COR-L47 (cell line): ENCODE measurements at places on chromosomes 3 and 15.

DNA sequence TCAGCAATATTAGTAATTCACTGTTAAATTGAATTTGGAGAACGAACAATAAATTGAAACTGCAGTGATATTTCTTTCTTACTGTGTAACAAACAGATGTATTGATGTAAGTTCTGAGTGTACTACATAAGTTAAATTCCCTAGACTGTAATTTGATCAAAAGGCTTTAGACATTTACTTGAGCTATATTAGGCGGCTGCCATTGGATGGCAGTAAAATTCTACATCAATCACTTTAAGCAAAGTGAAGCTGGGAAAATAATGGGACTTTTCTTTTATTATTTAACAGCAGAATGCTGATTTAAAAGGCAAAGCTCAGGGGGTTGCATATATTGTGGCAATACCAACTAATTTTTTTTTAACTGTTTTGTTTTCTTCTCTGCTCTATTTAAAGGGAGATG is 212.6 kb upstream of the PLSCR5 start:
- peak; percentile 43 for DNase-seq

- DNase-seq, result no peak
These were observed 75.3 kb downstream of the TMEM108 start for GRCh38 chr3:133113526-133113925.

GRCh38 chr15:66982816-66983215 is 82.6 kb upstream of the SMAD3 start:
- no peak for DNase-seq

DNA sequence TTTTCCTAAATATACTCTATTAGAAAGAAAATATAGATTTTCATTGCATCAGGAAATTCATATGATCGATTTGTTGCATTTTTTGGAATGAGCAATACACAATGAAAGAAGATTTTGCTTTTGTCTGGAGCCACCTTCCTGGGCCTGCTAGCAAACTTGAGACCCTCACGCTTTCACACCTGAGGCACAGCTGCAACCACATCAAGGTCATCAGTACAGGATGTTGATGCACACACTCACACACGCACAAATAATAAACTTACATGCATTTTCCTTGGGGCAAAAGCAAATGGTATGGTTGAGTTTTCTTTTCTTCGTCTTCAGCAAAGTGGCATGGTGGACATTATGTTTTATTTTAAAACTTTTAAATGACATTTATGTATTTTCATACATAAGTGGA is 64.8 kb upstream of the SATB1 start:
- DNase-seq, result no peak

GRCh38 chr15:96521386-96521785 is 190.9 kb downstream of the NR2F2 start:
- no peak for DNase-seq

DNA sequence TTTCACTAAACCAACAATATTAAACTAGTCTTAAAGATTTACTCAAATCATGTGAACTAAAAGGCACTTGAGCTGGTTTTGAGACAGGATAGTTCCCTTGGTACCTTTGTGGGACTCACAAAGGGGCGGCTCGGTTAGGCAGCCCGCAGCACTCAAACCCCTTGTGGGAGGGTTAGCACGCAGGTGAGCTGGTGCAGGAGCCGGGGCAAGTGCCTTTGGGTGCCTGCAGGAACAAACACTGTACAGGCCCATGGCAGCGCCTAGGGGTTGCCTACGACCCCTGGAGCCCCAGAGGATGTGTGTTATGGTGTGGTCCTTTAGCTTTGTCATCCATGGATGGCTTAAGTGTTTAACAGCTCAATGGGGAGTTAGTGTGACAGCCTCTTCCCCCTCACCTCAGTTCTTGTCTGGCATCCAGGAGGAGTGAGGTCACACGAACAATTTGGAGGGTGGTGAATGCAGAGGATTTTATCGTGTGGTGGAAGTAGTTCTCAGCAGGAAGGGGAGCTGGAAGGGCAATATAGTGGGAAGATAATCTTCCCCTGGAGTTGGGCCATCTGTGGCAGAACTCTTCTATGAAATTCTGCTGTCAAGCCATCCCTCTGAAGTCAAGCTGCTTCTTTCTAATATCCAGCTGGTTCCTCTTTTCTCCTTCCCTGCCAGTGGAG is 470.9 kb downstream of the RBMS3 start:
- DNase-seq, result no peak

DNA sequence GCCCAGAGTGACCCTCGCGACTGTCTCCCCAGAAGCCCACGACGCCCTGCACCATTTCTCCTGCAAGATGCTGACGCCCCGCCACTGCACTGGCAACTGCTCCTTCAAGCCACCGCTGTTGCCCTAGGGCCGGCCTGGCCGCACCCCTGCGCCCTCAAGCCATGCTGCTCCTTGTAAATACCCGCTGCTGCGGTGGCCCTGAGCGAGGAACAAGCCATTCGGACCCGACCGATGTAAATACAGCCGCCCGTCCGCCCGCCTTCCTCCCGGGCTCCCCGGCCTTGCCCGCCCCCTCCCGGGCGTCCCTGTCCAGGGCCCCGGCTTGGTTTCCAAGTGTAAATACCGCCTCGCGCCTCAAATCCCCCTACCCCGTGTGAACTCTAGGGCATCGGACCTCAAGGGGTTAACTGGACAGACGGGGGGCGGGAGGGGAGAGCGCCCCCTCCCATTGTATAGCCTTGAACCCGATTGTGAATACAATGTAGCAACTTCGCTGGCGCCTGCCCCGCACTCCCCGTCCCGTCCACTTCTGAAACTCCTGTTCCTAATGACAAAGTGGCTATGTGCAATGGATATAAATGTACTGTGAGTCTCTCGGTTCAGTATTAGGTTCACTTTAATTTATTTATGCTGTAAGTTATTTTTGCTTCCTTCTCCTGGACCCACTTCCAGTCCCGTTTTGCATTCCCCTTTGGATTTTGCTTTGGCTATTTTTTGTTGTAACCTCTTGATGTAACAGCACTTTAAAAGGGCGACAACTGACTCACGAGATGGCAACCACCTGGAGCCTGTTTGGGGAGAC is 5.9 kb downstream of the RNU6-1 start:
- peak; percentile 50 for DNase-seq

DNA sequence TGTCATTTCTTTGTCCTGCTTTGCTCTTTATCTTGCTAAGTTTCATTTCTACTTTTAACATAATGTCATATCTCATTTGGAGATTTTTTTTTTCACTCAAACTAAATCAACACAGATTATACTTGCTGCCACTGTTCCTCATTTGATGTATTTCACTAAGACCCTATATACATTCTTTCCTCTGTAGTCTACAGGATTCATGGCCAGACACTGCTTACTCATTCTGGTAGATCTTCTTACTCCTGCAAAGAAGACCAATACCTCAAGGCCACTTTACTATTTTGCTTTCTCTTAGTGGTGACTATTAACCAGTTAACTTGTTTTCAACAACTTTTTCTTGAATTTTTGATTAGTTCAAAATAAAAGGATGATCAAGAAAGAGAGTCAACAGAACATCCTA is 26.6 kb downstream of the SLC24A5 start:
- no peak for DNase-seq

DNA sequence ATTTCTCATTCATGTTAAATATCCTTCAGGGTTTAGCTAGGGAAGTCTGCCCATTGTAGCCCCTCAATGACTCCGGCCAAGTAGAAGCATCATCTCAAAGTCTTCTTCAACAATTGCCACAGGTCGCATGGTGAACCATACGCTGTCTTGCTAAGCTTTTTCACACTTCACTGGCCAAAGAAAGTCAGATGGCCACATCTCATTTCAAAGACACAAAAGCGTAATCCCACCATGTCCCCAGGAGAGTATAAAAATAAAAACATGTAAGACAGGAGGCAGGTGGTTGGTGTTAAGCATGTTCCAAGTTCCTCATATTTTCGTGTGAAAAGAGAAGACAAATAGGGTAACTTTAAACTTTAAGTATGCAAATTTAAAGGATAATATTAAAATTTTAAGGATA is 147.4 kb downstream of the ERC2 start:
- no peak for DNase-seq

GRCh38 chr15:86615411-86615810 is 535.7 kb downstream of the AGBL1 start:
- DNase-seq, result no peak

DNA sequence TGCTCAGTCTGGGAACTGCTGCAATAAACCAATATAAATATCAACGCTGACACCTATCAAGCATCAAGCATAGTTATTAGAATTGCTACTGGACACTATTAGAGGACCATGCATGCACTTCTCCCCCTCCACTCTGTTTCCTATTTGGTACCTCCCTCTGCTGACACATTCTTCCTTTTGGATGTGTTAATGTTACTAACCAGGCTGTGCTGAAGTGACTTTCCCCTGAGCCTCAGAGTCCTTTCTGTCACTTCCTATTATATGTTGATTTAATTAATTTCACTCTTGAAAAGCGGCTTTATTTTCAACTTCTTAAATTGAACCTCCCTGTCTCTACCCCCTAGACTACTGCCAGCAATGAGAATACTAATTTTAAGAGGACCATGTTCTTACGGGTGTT is 379.1 kb downstream of the MCTP2 start:
- DNase-seq, result no peak

- no peak for DNase-seq
These were observed 83.3 kb downstream of the FGF7 start for GRCh38 chr15:49506341-49506740.

DNA sequence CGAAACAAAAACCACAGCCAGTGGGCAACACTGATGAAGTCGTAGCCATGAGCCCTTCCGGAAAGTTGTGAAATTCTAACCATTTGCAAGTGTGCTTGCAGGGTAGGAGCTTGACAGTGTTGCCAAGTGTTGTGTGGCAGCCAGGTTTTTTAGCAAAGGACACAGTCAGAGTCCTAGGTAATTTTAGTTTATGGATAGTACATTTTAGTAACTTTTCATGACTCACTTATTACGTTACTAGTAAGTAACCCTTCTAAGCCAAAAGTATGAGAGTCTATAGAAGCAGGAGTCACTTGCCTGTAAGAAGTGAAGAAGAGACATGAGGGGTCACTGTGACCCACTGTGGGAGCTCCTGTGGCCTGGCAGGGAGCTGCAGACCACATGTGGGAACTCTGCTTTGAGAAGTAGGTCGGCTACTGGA is 54.8 kb upstream of the ADPGK start:
- no peak for DNase-seq

- DNase-seq, result no peak
These were observed 1.7 kb downstream of the ANXA2 start for GRCh38 chr15:60396100-60396499.

- DNase-seq, result no peak
These were observed 404.1 kb downstream of the EPHB1 start for GRCh38 chr3:135199137-135199536.

GRCh38 chr3:141271279-141272030 is 39.8 kb downstream of the PXYLP1 start:
- peak; percentile 47 for DNase-seq

GRCh38 chr15:70088455-70088854 is 9.3 kb downstream of the TLE3 start:
- DNase-seq, result no peak

DNA sequence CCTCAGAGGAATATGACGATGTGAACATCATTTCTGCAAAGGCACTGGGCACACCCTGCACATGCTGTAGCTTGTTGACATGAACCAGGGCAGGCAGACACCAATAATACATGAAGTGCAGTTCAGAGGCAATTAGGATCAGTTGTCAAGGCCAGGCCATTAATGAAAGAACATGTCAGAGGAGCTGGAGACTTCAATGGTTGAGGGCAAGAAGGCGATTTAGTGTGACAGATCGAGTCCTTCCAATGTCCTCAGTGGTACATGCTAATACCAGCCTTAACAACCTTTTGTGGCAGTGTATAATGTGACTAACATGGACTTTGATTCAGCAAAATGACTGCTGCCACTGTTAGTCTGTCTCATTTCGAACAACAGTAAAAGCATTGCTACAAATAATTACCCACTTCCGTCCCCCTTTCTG is 205.2 kb upstream of the NANOGP8 start:
- no peak for DNase-seq

GRCh38 chr15:89732451-89733172 is 18.4 kb downstream of the MESP1 start:
- no peak for DNase-seq

- no peak for DNase-seq
These were observed 12.5 kb upstream of the ZXDC start for GRCh38 chr3:126488185-126488584.

DNA sequence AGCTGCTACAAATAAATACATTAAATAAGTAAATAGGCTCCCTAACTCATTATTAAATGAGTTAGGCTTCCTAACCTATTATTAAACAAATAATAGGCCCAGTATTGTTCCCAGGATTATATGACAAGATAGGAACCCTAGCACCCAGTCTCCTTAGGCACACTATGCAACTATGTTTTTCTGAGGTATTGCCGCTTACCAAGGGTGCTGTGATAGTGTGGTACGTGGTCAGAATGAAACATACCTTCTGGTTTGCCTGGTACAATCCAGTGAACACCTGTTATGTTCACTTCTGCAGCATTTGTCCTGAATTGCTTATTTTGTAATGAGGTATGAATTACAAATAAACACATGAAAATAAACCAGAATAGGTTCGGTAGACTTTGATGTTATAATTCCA is 375.6 kb upstream of the GBE1 start:
- DNase-seq, result no peak

- no peak for DNase-seq
These were observed 74.1 kb upstream of the SYN2 start for GRCh38 chr3:11930084-11930483.

GRCh38 chr3:41611008-41611407 is 350.9 kb downstream of the ULK4 start:
- DNase-seq, result no peak

- no peak for DNase-seq
These were observed 468.1 kb downstream of the SHQ1 start for GRCh38 chr3:72380193-72380592.

GRCh38 chr15:101266034-101266433 is 11.3 kb downstream of the SELENOS start:
- DNase-seq, result no peak

DNA sequence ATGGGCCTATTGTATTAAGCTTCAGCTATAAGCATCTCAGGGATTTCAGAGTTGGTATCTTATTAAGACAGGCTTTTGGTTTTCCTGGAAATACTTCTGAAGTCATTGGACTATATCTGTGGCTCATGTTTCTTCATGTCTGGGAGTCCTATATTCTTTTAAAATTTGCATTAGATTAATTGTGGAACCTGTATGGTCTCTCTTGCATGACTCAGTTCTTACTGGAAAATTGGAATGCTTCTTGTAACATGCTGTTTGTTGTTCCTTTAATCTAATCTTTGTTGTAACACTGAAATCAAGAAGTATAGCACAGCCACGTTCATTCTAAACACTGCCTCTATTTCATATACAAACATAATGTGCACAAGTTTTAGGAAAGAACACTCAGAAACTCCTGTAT is 208.1 kb downstream of the RBMS3 start:
- no peak for DNase-seq

- DNase-seq, result no peak
These were observed 12.2 kb downstream of the ZNF774 start for GRCh38 chr15:90364251-90364650.

GRCh38 chr15:70089692-70089971 is 8.1 kb downstream of the TLE3 start:
- no peak for DNase-seq

GRCh38 chr3:181212271-181212670 is 222.7 kb upstream of the DNAJC19 start:
- no peak for DNase-seq

GRCh38 chr3:115350606-115351005 is 203.5 kb upstream of the ZBTB20 start:
- no peak for DNase-seq

- no peak for DNase-seq
These were observed 40.3 kb upstream of the PARL start for GRCh38 chr3:183924956-183925355.
